Esophagus squamous epithelium (tissue), 5 donors: ENCODE measurements at places on chromosomes 5 and 9. TPM values are rescaled to one million over a fixed set of nuclear protein-coding genes. Genes with fewer than 3 reads are reported as not detected.

Gene SAPCD2
- total RNA-seq, result 8.2 TPM

Gene LCN12
- not detected for total RNA-seq

Gene TMEM141
- 118 TPM for total RNA-seq

Gene PDCD1LG2
- total RNA-seq, result 0.35 TPM

Gene GPR150
- not detected for total RNA-seq

Gene NAIP
- 5.0 TPM for total RNA-seq

Gene SKP2
- 13.9 TPM for total RNA-seq

Gene IL3
- not detected for total RNA-seq

Gene RELL2
- 10.4 TPM for total RNA-seq

Gene DIMT1
- total RNA-seq, result 28.2 TPM

Gene ARHGEF39
- total RNA-seq, result 1.3 TPM

Gene HAPLN1
- 0.12 TPM for total RNA-seq

Gene CLIC3
- total RNA-seq, result 178 TPM

Gene DBN1
- total RNA-seq, result 51.1 TPM
